ENCODE measurements at places on chromosomes 1 and 21.
A peak's percentile ranks its signal among the peaks of the same experiment; 100 is the strongest.

GRCh38 chr1:171748651-171749050, 6.8 kb upstream of the VAMP4 start:
- no peak for DNase-seq

GRCh38 chr1:222781251-222781650, 33.6 kb upstream of the DISP1 start:
- DNase-seq: no peak

- DNase-seq: peak; percentile 90
These were observed 292.1 kb upstream of the VAMP3 start for GRCh38 chr1:7478809-7479499.

DNA sequence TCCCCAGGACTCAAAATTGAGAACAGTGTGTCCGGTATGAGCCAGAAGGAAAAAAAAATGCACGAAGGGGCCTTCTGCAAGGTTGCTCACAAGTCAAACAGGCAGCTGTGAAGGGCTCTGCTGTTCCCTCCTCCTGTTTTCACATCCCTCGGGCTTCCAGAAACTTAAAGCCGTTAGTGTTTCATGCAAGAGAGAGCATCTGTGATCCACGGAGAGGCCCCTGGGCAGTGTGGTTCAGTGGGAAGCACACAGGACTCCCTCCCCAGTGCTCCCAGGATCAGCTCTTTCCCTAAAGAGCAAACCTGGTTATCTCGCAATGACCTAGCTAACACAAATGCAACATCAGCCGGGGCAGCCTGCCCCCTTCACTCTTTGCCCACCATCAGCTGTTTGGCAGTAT, 2.9 kb upstream of the MATN1 start:
- no peak for DNase-seq

GRCh38 chr1:158830074-158830677, 975 bp upstream of the MNDA start:
- DNase-seq: no peak

DNA sequence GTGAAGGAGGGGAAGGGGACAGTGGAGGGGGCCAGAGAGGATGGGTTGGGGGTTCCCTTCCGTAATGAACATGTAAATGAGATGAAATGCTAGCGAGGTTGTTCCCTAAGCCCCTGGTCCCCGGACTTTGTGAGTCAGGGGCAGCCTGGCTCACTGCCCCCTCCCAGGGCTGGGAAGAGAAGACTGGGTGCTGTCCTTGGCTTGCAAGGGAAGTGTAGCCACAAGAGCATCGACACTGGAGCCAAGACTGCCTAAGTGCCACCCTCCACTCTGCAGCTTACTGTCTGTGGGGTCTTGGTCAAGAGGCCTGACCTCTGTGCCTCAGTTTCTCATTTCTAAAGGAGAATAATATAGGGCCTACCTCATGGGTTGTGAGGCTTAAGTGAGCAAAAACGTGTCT, 483 bp downstream of the PEAR1 start:
- DNase-seq: no peak

DNA sequence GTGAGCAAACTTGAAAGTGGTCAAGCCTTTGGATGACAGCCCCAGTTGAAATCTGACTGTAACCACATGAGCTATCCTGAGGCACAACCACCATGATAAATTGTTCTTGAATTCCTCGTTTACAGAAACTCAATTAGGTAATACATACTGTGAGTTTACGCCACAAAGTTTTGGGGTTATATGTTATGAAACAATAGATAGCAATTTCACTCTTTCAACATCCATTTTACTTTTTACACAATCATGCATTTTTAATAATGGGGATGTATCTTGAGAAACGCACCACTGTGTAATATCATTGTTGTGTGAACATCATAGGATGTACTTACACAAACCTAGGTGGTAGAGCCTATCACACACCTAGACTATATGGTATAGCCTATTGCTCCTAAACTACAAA, 35.4 kb downstream of the OR2C3 start:
- no peak for DNase-seq

- DNase-seq: no peak
These were observed 49.5 kb upstream of the NPL start for GRCh38 chr1:182740120-182740519.

DNA sequence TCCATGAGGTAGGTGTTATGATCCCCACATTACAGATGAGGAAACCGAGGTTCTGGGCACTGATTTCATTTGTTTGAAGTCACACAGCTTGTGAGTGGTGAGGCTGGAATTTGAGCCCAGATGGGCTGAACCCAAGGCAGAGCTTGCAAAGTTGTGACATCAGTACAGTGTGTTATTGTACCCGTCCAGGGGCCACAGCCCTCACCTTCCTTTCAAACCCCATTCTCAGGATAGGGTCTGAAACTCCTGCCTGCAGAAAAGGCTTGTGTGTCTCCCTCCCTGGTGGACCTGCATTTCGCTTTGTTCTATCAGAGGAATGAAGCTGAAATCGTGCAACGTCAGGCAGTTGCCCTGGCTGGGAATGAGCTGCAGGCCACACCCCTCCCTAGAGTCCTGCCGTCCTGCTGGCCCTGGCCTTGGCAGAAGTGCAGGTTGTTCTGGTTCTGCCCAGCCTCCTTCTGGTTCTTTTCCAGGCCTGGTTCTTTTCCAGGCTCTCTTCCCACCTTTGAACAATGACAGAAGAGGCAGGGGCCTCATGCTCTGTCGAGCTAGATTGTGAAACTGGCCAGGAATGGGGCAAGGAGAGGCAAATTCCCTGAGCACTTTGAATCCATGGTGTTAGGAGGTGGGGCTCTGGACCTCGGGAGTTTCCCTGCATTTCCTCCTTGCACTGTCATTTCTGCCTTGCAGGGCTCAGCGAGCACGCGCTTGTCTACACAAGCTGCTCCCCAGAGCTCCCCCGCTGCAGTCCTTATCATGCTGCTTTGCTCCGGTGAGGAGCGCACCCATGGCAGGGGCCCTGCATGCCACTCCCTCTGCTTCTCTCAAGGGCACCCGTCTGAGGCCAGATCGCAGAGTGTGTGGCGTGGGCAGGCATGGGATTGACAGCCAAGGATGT, 8.2 kb upstream of the MYOM3 start:
- DNase-seq: peak; percentile 43

DNA sequence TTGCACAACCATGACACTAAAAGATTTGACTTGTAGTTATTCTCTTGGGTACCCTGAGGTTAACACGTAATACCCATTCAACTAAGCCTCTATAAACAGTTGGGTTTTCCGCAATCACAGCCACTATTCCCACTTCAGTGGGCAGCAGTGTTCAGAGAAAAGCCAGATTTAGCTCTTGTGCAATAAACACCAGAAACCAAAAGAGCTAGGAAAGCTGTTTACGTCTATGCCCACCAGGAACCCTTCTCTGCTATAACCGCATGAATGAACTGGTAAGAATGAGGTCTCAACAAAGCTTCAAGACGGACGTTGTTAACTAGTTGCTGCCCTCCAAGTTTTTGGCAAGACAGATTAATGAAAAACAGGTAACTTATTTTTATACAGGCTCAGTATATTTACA, 101.3 kb downstream of the SLC45A1 start:
- DNase-seq: no peak

GRCh38 chr1:237411621-237412020, 369.6 kb downstream of the RYR2 start:
- DNase-seq: no peak

- no peak for DNase-seq
These were observed 25.1 kb downstream of the WDR64 start for GRCh38 chr1:241677201-241677600.
